H4 (cell line): ENCODE measurements at places on chromosomes 2 and 18. TPM values are rescaled to one million over a fixed set of nuclear protein-coding genes. Genes with fewer than 3 reads are reported as not detected.

- DNase-seq = no peak
These were observed 79.3 kb upstream of the CD28 start for GRCh38 chr2:203626952-203627681.

DNA sequence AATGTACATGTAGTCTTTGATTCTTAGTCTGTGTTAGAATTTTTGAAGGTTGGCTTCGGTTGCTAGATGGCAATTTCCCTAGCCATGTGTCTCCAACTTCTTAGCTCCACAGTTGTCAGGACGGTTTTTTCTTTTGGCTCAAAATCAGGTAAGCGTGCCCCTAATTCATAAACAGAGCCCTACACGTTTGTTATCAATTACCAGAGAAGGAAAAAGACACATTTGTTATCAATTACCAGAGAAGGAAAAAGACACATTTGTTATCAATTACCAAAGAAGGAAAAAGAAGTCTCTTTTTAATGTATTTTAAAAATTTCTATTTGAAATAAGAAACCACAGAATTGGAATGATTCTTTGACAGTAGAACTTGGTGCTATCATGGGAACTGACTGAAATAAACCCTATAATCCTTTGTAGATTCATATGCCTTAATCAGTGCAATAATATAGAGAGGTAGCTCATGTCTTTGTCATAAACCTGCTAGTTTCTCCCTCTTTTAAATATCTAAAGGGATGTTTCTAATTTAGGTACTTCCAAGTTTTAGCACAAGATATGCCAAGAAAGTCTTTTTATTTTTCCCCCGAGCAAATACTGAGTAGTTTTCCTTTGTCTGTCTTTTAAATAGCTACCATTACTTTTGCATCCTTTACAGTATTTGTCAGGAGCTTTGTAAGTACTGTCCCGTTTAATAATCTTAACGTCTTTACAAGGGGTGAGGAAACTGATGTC lies 35.9 kb downstream of the CAMKMT start:
- no peak for DNase-seq

Gene OTOS
- not detected in 2 replicates for total RNA-seq

Gene TXNDC2
- total RNA-seq = 0.29 and 0.55 TPM in 2 replicates

GRCh38 chr2:19979932-19980331 lies 10.0 kb downstream of the WDR35 start:
- no peak for DNase-seq
